ENCODE measurements at places on chromosomes 6 and 20.
A peak's percentile ranks its signal among the peaks of the same experiment; 100 is the strongest.

- DNase-seq, result no peak
These were observed 170.2 kb downstream of the MTFR2 start for GRCh38 chr6:136079701-136080565.

- DNase-seq, result no peak
These were observed 9.9 kb upstream of the KIF25 start for GRCh38 chr6:167987396-167988153.

GRCh38 chr6:135006386-135006914 lies 48.2 kb downstream of the HBS1L start:
- no peak for DNase-seq

GRCh38 chr6:96899019-96899418 lies 1.3 kb upstream of the NDUFAF4 start:
- no peak for DNase-seq

- no peak for DNase-seq
These were observed 41.5 kb upstream of the RNF24 start for GRCh38 chr20:4056880-4057279.

GRCh38 chr6:169862892-169863525 lies 111.6 kb downstream of the ERMARD start:
- no peak for DNase-seq

DNA sequence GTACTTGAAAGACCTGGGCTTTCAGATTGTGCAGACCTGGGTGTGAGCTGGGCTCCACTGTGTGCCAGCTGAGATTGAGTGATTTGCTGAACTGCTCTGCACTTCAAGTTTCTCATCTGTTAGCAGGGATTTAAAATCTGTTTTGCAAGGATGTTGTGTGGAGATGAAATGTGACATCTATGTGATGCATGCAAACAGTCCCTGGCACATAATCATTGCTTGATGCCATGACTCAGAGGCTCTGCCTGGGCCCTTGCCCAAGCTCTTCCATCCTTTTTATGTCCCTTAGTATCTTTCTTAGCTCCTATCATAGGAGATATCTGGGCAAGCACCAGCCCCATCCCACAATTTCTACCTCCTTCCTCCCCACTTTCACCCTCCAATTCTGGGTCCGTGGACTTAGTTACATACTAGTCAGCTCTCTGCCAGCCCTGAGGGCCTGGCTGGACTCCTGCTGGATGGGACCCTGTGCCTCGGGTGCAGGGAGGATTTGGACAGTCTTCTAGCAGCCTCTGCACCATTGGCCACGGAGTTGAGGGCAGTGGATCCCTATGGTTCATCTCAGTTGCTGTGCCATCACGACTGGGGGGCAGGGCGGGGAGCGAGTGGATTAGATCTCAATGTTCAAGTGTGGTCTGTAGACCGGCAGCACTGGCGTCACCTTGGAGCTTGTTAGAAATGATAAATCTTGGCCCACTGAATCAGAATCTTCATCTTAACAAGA lies 103.6 kb downstream of the MAP3K7 start:
- DNase-seq, result no peak

DNA sequence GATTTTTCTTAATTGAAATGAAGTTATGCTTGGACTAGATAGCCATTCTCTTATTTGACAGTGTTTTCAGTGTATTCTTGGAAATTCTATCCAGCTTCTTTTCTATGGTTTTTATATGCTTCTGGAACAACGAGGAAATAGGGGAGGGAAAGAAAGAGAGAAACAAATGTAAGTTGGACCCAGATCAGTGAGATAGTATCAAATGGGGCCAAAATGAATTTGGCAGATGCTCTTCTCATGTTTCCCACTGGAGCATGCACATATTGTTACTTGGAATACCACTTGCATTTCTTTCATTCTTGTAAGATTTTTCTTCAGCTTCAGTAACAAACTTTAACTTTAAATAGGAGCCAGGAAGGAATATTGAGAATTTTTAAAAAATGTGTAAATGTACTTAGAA lies 312.3 kb downstream of the PRL start:
- DNase-seq, result no peak

DNA sequence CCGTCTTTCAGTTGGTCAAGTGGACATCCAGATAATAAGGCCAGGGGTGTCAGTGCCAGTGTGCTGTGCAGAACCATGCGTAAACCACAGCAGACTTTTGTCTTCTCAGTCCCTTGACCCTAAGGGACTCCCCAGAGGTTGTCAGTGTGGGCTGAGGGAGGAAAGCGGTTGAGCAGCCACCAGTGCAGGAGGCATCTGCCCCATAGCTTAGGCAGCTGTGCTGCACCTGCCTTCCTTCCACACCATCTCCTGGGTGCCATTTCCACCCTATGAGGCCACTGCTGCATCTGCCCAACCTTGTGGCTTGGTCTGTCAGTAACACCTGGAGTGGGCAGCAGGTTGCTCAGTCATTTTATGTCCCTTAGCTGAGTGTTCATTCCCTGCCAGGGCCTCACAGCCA lies 26.0 kb downstream of the PRPF6 start:
- DNase-seq, result no peak

GRCh38 chr6:978937-979685 lies 286.2 kb upstream of the EXOC2 start:
- no peak for DNase-seq

DNA sequence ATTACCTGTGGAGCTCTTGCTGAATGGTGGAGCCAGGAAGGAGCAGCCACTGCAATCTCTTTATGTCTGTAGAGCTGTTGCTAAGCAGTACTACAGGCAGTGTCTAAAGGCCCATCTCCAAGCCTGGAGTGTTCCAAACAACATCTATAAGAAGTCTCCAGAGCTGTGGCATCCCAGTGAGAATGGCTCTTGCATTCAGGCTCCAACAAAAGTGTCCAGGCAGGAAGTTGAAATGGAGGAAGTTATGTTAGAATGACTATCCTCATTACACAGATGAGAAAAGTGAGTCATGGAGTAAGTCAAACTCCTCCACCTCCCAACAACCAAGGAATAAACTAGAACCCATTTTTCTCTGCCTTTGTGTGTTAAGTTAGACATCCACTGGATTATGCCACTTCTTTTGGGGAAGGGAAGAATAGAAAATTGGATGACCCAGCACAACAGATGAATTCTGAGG lies 288.5 kb upstream of the STXBP5 start:
- DNase-seq, result no peak

GRCh38 chr6:142301651-142302391 lies at the start of gene ADGRG6:
TSS of gene ADGRG6 (plus strand) at chr6:142302007. CDS start at chr6:142302330, 323 bp downstream.
- peak; percentile 15 for DNase-seq

- no peak for DNase-seq
These were observed 73.0 kb upstream of the TULP1 start for GRCh38 chr6:35585658-35586057.

DNA sequence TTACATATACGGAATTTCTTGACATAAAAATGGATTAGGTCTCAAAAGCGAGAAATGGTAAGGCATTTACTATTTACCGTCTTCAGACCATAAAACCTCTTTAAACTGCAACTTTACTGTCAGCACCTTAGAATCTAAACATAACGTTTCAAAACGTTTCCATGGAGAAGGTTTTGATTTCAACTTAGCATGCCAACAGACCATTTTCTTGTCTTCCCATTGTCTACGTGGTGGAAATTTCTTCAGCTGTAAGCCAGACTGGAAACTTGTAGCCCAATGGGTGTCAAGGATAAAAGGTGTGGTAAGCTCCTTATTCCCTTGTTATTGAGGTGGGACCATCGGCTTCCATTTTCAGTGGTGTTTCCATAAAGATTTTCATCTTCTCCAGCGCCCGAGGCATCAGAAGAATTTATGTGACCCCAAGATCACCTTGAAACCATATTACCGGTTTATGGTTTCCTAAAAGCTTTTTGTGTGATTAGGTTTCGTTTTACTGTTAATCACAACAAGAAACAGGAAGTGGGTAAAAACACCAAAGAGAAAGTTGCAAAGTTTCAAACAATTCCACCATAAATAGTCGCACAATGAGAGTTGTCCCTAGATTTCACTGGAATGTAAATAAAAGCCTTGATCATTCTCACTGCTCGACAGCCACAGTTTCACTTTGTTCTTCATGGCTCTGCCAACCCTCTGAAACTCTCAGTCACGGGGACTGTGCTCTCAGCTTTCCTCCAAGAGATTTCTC lies 63.0 kb upstream of the CD2AP start:
- DNase-seq, result peak; percentile 40

GRCh38 chr6:28903686-28904085 lies 20.1 kb downstream of the TRIM27 start:
- DNase-seq, result no peak

DNA sequence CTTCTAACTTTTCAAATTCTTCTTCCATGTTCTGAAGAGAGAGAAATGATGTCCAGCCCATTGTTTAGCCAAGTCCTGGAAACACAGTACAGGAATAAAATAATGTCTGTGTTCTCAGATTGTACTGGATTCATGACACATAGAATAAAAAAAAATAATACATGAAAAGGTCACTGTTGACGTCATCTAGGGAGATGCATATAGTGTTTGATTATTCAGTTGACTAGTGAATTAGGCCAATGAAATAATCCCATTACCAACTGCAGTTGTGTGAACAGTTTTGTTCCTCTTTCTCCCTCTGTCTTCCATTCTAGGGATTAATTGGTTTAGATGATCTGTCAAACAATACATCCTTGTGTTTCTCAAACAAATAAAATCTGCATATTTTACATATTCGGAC lies 222.8 kb downstream of the ALDH8A1 start:
- no peak for DNase-seq

DNA sequence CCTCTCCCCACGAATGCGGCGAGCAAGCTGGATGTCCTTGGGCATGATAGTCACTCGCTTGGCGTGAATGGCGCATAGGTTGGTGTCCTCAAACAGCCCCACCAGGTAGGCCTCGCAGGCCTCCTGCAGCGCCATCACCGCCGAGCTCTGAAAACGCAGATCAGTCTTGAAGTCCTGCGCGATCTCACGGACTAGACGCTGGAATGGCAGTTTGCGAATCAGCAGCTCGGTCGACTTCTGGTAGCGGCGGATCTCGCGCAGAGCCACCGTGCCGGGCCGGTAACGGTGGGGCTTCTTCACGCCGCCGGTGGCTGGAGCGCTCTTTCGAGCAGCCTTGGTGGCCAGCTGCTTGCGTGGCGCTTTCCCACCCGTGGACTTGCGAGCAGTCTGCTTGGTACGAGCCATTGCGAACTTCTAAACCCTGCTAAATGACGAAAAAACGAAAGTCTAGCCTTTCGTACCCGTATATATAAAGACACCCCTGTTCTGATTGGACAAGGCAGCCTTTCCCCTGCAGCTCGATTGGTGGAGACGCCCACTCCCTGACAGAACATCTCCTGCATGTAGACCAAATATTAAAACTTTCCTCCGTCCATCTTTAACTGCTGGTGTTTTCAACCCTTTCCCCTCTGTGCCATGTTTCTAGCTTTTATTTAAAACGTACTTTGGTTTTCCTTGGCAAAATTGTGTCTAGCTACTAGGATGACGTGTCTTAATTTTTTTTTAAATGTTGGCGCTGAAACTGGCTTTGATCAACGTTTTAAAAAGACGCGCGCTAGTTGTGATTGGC lies 109.8 kb downstream of the HFE start:
- peak; percentile 94 for DNase-seq

GRCh38 chr6:38644951-38645350 lies 5.2 kb upstream of the BTBD9 start:
- no peak for DNase-seq

- peak; percentile 3 for DNase-seq
These were observed 188.4 kb upstream of the TSHZ2 start for GRCh38 chr20:52783769-52784168.

DNA sequence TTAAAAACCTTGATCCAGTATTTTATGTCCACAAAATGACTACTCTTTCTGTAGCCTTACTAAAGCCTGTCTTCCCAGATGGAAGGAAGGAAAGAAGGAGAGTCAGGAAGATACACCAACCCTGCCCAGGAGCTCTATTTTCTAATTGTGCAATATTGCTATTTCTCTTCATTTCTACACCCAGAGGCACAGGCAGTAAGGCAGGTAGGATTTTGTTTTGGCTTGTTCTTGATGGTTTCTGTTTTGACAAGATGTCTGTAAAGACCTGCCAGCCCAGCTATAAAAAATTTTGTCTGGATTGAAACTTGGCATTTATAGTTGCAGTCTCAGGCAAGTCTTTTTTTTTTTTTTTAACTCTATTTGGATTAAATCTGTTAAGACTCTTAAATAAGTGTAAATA lies 587.5 kb upstream of the ARID1B start:
- no peak for DNase-seq

GRCh38 chr6:131208787-131209186 lies 73.5 kb downstream of the AKAP7 start:
- no peak for DNase-seq

- no peak for DNase-seq
These were observed 13.4 kb upstream of the BTN3A2 start for GRCh38 chr6:26351544-26351953.

- DNase-seq, result no peak
These were observed 147.1 kb downstream of the EPHA7 start for GRCh38 chr6:93272211-93272610.

DNA sequence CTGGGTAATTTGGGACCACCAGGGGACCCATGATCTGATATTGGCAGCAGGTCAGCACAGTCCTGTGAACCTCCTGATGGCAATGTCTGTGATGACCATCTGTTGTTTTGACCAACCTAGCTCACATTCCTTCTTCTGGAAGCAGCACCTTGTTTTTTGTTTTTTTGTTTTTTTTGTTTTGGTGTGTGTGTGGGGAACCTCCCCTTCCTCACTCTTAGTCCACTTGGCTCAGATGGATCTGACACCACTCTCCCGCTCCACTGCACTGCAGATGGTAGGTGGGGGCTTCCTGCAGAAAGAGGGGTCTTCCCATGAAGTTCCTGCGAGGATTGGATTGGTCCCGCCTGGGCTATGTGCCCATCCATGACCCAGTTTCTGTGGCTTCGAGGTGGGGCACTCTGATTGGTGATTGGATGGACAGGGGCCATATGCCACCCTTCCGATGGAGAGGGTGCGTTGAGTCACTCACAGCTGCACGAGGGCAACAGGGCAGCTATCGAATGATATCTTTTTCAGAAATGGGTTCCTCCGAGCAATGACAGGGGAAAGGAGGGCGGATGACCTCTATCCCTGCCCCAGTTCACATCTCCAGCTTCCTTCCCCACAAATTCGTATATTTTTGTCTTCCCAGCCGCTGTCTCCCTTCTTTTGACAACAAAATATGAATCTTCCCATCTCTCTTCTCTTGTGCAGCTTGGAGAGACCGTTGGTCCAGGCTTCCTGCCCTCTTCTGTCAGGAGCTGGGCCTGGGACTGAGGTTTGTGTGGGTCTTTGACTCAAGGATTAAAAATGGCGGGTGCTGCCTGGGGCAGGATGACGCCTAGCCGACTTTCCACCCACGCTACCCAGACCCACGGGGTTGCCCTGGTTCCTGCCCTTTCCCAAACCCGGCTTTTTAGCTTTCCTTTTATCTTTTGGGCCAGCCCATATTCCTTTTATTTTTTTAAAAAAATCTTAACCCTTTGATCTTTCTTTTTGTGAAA lies 132.1 kb upstream of the KCNG1 start:
- no peak for DNase-seq

DNA sequence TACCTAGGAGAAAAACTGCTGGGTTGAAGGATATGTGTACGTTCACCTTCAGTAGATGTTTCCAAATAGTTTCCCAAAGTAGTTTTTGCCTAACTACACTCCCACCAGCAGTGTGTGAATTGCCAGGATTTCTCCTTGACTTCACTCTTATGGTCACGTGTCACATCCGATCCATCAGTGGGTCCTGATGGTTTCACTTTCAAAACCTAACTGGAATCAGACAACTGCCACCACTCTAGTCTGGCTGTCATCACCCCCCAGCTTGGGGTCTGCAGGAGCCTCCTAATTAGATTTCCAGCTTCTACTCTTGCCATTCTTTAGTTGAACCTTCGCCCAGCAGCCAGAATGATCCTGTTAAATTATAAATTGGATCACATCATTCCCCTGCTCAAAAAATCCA lies 8.5 kb upstream of the SLC12A5 start:
- DNase-seq, result no peak

GRCh38 chr20:35636095-35636494 lies 20.5 kb downstream of the SPAG4 start:
- no peak for DNase-seq

- DNase-seq, result no peak
These were observed 5.7 kb downstream of the MAFB start for GRCh38 chr20:40683221-40683893.
